ENCODE measurements at places on chromosomes 6 and 20. TPM values are rescaled to one million over a fixed set of nuclear protein-coding genes. Genes with fewer than 3 reads are reported as not detected.

AFG1L gene
- 2.3 TPM for total RNA-seq

DEFB132 gene
- total RNA-seq, result not detected

AGER gene
- total RNA-seq, result 0.59 TPM

ALDH5A1 gene
- total RNA-seq, result 0.40 TPM

TAAR1 gene
- not detected for total RNA-seq

TRIM15 gene
- not detected for total RNA-seq

ZNF165 gene
- total RNA-seq, result 0.49 TPM

NHLRC1 gene
- 2.9 TPM for total RNA-seq

MACROD2 gene
- not detected for total RNA-seq

CCN5 gene
- total RNA-seq, result not detected

TPX2 gene
- 111 TPM for total RNA-seq

HRH3 gene
- not detected for total RNA-seq

GLP1R gene
- total RNA-seq, result not detected

TPD52L1 gene
- total RNA-seq, result 5.5 TPM

BPHL gene
- 12.4 TPM for total RNA-seq

SIRPB1 gene
- 0.80 TPM for total RNA-seq

CYP39A1 gene
- 0.20 TPM for total RNA-seq

PHACTR3 gene
- total RNA-seq, result not detected

FARS2 gene
- 16.1 TPM for total RNA-seq

LYRM4 gene
- total RNA-seq, result 22.3 TPM

FUT9 gene
- total RNA-seq, result not detected

ZC2HC1B gene
- not detected for total RNA-seq

PRL gene
- not detected for total RNA-seq

PFDN6 gene
- total RNA-seq, result 67.7 TPM

LAMA2 gene
- total RNA-seq, result 0.59 TPM

FBXO30 gene
- total RNA-seq, result 5.7 TPM

DNMT3B gene
- total RNA-seq, result 4.7 TPM

TENT5A gene
- 8.0 TPM for total RNA-seq

CPXM1 gene
- total RNA-seq, result 0.20 TPM

DLGAP4 gene
- 23.7 TPM for total RNA-seq

BTNL2 gene
- not detected for total RNA-seq

BNIP5 gene
- total RNA-seq, result not detected

TNFRSF21 gene
- 34.2 TPM for total RNA-seq

KPNA5 gene
- total RNA-seq, result 3.7 TPM

FILIP1 gene
- total RNA-seq, result 10.4 TPM

SNAP25 gene
- total RNA-seq, result 0.73 TPM

MCHR2 gene
- not detected for total RNA-seq

NRN1 gene
- total RNA-seq, result 42.9 TPM

Data from mammary microvascular endothelial cell (primary cell).